ENCODE measurements at places on chromosomes 7 and 10.

DNA sequence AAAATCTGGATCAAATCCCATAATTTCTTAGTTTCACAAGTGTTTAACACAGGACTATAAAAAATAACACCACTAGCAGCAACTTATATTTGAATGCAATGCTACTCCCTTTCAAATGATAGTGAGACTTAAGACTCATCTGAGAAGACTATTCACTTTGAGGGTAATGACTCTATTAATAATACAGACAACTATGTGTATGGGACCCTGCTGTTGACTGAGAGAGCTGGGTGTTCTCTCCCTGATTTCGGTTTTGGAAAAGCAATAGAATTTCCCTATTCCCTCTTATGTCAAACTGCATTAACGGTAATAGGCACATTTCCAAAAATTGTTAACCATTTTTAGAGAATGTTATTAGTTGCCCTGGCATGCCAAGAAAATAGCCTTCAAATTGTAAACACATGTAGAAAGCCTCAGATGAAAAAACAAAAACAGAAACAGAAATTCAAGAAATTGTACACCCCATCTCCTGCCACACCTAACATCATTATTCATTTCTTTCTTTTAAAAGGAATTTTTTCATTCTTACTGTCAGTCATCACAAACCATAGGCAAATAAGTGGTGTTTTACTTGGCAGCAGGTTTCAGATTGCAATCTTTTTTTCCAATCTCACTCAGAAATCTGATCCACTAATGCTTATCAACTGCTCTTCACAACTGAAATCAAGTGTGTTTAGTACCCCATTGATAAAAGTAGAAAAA, 153.7 kb downstream of the TFPI2 start:
- no peak overlapping the region for H3K4me3 ChIP-seq
- no peak overlapping the region for H3K27ac ChIP-seq
- H3K4me1 ChIP-seq = no peaks in the 10 kb centered on the region
- DNase-seq = no peak

DNA sequence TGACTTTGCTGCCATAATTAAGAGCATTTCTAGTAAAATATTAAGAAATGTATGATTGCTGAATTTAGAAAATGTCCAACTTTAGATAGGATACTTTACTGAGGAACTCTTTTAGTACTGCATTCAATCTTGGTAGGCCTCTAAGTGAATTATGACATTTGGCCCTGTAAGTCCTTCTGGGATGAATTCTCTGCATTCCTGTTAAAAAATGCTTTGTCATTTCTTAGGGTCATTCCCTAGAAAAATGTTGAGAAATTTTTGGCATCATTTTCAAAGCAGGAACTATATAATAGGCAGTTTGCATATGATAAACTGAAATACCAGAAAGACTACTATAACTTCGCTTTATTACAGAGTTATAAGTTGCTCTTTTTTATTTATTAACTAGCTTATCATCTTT, 69.3 kb upstream of the PRR15 start:
- no peaks in the 10 kb centered on the region for H3K4me1 ChIP-seq
- no peaks in the 10 kb centered on the region for H3K27me3 ChIP-seq
- no peaks in the 10 kb centered on the region for H3K36me3 ChIP-seq
- H3K27ac ChIP-seq = no peak overlapping the region
- no peak overlapping the region for H3K4me3 ChIP-seq
- no peak for DNase-seq

- H3K36me3 ChIP-seq = no peaks in the 10 kb centered on the region
- no peak overlapping the region for H3K4me3 ChIP-seq
- DNase-seq = no peak
- H3K27ac ChIP-seq = no peak overlapping the region
- H3K27me3 ChIP-seq = no peaks in the 10 kb centered on the region
Measured at GRCh38 chr10:66843396-66843795, 82.4 kb upstream of the LRRTM3 start.

GRCh38 chr10:33616956-33617355, 282.5 kb upstream of the NRP1 start:
- H3K4me3 ChIP-seq = no peak overlapping the region
- H3K36me3 ChIP-seq = no peaks in the 10 kb centered on the region
- no peak for DNase-seq
- peaks cover 4% of the 10 kb centered on the region for H3K4me1 ChIP-seq

DNA sequence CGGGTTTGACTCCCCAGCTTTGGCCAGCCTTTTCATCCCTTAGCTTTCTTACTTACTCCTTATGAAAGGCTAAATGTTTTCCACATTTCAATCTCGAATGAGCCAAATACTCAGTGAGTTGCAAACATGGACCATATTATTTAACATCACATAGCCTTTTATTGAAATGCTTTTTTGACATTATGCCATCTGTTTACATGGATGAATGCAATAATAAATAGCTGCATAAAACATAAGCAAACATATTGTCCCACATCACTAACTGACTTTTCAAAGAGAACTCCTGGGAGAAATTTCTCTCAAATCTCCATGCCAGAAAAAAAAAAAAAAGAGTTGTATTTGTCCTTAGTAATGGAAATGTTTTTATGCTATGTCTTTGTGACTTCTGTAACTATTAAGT, 134.9 kb downstream of the LSMEM1 start:
- DNase-seq = no peak
- H3K27ac ChIP-seq = no peak overlapping the region

DNA sequence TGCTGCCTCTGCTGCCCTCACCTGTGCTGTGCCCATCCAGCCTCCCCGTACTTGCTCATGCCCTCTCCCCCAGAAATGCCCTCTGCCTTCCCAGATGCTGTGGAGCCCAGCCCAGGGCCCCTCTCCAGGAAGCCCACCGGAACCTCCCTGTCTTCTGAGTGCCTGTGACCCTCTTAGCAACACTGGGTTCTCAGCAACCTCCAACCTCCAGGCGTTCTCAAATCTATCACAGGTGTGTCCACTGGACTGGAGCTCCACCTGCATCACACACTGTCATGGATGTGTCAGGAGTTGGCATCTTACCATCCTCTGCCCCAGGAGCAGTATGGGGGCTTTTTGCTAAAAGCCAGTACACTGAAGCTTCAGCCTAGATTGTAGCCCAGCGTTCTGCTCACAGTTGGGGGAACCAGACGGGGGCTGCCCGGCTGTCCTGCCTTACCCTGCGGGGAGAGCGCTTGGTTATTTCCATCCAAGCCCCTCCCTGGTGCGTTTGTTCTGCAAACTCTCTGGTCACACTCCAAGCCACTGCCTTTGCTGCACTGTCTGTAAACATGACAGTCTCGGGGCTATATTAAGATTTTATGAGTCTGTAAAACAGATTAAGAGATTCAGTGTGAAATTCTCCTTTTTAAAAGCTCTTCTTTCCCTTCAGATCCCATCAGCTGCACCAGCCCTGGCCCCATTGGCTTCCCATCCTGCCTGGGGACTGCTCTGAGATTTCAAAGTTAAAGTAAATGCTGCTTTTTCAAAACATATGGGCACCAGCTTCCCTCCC, 71.3 kb upstream of the CPXM2 start:
- no peaks in the 10 kb centered on the region for H3K36me3 ChIP-seq
- H3K27me3 ChIP-seq = peaks cover 27% of the 10 kb centered on the region
- H3K4me1 ChIP-seq = no peaks in the 10 kb centered on the region
- H3K27ac ChIP-seq = no peak overlapping the region

Data from activated CD4-positive, alpha-beta T cell treated with anti-CD3 and anti-CD28 coated beads for 36 hours (primary cell).